Endothelial cell of umbilical vein (primary cell): ENCODE measurements at places on chromosomes 3 and 15. TPM values are rescaled to one million over a fixed set of nuclear protein-coding genes. Genes with fewer than 3 reads are reported as not detected.
A peak's percentile ranks its signal among the peaks of the same experiment; 100 is the strongest.

GRCh38 chr3:45984331-45985312, 11.0 kb downstream of the FYCO1 start:
- no peak for DNase-seq
- H3K27ac ChIP-seq = no peak overlapping the region
- H3K36me3 ChIP-seq = peaks cover 12% of the 10 kb centered on the region
- H3K27me3 ChIP-seq = no peaks in the 10 kb centered on the region

- H3K27me3 ChIP-seq = no peaks in the 10 kb centered on the region
- peak; percentile 59 for DNase-seq
Observed at GRCh38 chr3:64530434-64531049, 157.3 kb downstream of the ADAMTS9 start.

EOMES gene
- polyA plus RNA-seq = not detected in 2 replicates

CPNE9 gene
- not detected in 2 replicates for polyA plus RNA-seq

DNA sequence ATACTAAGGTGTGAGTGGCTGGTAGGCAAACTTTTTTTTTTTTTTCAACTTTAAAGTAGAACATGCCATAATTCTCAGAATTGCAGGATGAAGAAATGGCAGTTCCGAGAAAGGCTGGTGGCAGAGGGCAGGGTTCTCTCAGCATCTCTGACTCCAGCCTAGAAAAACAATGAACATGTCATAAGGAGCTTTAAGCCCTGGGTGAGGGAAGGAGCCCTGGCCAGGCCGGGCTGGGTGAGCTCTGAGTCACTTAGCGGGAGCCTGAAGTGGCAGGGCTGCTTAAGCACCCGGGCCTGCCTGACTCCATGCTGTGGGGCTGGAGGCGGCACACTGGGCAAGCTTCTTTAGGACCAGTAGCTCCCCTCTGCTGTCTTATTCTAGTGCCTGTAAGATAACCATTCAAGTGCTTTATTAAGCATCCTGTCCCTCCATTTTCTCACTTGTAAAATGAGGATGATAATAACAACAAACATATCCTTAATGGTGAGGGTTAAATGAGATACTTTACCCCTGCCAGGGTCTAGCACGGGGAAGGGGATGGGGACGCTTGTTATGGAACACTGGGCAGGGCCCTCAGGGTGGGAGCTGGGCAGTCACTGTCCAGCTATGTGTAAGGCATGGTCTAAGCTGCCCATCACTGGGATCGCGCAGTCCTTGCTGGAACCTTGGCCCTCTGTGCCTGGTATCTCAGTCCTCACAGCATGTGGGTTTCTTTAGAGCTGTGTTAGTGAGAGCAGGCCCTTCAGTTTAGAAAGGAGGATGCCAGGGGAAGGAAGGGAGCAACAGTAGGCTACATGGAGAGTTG, 18.4 kb downstream of the SMAD6 start:
- H3K27ac ChIP-seq = peak overlapping the region; percentile 11
- H3K36me3 ChIP-seq = no peaks in the 10 kb centered on the region
- peaks cover 53% of the 10 kb centered on the region for H3K4me1 ChIP-seq
- no peaks in the 10 kb centered on the region for H3K27me3 ChIP-seq
